ENCODE measurements at places on chromosomes 7 and 10. TPM values are rescaled to one million over a fixed set of nuclear protein-coding genes. Genes with fewer than 3 reads are reported as not detected.
A peak's percentile ranks its signal among the peaks of the same experiment; 100 is the strongest.

The ENKUR gene
- total RNA-seq: not detected

DNA sequence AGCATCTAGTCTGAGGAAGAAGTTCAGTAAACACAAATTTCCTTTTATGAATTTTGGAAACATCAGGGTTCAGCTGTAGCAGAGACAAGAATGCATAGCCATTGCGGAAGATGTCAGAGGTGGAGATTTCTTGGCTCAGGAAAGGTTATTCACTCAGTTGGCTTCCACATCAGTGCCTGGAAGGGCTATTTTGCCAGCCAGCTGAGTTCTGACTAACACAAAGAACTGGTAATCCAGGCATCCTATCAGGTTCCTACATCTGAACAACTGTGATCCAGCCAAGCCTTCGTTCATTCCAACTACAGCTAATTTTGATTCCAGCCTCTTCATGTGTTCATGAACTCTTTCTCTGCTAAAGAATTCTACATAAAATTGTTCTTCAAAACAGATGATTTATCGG, 965.6 kb downstream of the XPNPEP1 start:
- DNase-seq: no peak

- no peak for DNase-seq
Measured at GRCh38 chr7:152403726-152404125, 32.1 kb downstream of the KMT2C start.

DNA sequence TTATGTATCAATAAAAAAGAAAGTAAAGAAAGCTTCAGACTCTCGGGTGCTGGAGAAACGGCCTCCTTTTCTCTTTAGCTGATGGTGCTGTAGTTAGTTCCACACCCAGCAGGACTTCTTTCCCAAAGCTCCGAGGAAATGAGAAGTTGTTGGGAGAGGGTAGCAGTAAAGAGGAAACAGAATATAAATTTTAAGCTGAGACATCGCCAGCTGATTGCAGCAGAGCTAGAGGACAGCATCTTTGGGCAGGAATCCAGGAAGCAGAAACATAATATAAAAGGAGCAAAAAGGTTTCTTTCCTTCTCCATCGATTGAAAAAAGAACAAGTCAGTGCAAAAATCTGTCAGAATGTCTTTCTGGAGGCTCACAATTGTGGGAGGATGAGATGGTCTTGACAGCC, 616.9 kb upstream of the FOXK1 start:
- no peak for DNase-seq

The GSTO1 gene
- 96.1 TPM for total RNA-seq

DNA sequence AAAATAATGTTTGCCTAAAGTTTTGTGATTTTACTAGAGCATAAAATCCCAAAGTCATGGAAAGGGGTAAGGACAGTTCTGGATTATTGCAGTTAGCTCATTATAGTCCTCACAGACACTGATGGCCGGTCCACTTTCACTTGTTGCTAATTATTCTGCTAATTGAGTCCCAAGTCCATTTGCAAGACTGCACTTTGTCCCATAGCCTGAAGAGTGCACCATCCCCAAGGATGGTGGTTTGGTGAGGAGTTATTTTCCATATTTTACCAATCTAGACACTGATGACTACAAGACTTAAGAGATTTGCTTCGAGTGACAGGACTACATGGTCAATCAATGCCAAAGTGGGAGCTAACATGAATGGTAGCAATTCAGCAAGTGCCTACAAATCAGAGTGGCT, 181.8 kb upstream of the CACNA2D1 start:
- DNase-seq: peak; percentile 25

DNA sequence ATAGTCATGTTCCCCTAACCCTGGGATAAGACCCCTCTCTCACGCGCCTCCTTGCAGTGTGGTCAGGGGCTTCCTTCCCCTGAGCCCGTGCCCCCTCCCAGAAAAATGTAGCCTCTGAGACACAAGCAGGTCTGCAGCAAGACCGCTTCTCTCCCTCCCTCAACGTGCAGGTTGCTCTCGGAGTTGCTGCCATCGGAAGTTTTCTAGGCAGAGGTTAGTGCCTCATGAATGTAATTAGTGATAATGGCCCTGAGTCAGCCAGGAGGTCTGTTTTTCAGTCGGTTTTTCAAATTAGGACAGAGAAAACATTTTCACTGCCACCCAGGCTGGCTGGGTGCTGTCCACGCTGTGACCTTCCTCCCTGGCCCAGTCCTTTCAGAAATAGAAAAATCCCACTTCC, 43.2 kb upstream of the PRLHR start:
- no peak for DNase-seq

The FOXP2 gene
- 0.66 TPM for total RNA-seq

GRCh38 chr10:59557642-59558041, 152.0 kb downstream of the SLC16A9 start:
- DNase-seq: no peak

The CUZD1 gene
- total RNA-seq: not detected

- no peak for DNase-seq
Measured at GRCh38 chr7:135459951-135460567, 49.8 kb downstream of the CNOT4 start.

GRCh38 chr7:74138945-74139843, 35.0 kb upstream of the EIF4H start:
- no peak for DNase-seq

- DNase-seq: no peak
Measured at GRCh38 chr7:96410126-96410839, 88.4 kb upstream of the SLC25A13 start.

- no peak for DNase-seq
Measured at GRCh38 chr10:60798870-60799269, 20.6 kb downstream of the CDK1 start.

- no peak for DNase-seq
Measured at GRCh38 chr10:120172356-120172755, 279.8 kb downstream of the SEC23IP start.

The CTAGE8 gene
- total RNA-seq: not detected

DNA sequence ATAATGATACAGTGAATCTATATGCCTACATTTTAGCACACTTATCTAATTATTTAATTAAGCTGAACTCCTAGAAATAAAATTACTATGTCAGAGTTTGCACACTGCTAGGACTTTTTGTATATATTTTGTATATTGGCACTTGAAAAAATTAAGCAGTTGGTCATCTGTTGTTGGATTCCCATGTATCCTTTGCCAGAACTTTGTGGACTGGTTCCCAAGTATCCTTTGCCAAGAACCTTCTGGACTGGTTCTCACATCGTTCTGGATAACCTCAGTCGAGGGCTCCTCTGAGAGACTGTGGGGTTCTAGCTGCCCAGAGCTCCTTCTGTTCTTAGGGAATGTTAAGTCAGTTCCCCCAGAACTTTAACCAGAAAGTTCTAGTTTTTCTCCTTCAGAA, 108.8 kb upstream of the IFRD1 start:
- DNase-seq: no peak

GRCh38 chr7:138091032-138091431, 14.8 kb downstream of the AKR1D1 start:
- DNase-seq: no peak

DNA sequence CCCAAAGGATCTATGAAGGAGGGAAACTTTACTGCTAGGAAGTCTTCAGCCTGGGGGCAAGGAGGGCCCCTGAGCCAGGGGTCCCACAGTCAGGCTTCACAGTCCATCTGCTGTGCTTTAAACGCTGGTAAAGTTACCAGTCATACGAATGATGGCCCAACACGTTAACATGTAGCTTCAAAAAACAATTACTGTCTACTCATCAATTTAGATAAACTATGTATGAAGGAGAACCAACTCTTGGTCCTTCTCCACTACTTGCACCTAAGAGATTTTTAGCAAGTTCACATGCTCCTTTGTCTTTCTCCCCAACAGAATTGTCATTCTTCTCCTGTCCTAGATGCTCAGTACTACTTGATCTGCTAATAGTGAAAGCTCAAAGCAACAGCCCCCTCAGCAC, 16.6 kb downstream of the JCAD start:
- DNase-seq: no peak

- no peak for DNase-seq
Measured at GRCh38 chr7:26135551-26135950, 16.4 kb upstream of the NFE2L3 start.

The ZNF479 gene
- 0.10 TPM for total RNA-seq

DNA sequence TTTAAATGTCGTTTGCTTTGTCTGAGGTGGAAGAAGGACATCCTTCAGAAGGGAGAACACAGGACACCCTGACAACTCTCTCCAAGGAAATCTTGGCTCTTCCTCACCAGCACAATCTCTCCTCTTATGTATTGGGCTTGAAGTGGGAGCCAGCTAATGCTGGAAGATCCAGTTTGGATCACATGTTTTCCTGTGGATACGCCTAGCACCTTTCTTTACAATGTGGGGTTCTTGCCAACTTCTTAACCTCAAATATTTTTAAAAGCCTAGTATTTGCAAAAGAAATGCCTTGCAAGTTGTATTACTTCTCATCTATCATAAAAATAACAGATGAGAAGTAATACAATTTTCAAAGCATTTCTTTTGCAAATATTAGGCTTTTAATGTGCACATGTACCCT, 76.4 kb downstream of the FRMD4A start:
- no peak for DNase-seq

DNA sequence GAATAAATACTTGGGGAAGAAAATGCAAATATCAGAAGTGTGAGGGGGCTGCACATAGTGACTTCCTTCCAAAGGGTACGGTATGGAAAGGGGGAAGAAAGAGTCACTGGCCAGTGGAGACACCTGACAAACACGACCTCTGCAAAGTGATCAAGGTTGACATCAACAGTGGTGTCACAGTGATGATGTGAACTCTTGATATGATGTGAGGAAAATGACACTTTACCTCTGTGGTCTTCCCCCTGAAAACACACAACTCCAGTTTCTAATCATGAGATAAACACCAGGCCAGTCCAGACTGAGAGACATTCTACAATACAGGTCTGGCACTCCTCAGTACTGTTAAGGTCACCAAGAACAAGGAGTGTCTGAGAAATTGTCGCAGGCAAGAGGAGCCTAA, 169.7 kb downstream of the BUB3 start:
- no peak for DNase-seq

- DNase-seq: no peak
Measured at GRCh38 chr7:739983-740942, 13.2 kb upstream of the PRKAR1B start.

The IGFBP3 gene
- not detected for total RNA-seq

The GDF2 gene
- not detected for total RNA-seq

DNA sequence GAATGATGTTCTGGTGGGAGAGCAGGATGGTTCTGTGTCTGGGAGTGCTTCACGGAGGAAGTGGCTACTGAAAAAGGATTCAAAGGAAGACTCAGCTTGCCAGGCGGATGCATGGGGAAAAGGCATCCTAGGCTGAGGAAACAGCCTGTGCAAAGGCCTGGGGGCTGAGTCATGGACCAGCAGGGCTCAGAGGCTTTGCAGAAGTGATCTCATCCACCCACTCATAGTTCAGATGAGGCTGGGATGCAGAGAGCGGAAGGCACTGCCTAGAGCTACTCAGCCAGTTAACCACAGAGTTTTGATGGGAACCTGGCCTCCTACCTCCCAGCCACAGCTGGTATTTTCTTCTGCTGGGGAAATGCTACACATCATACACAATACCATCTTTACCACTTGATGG, 15.8 kb upstream of the ADAMTS14 start:
- DNase-seq: no peak

The MYPN gene
- total RNA-seq: not detected

The LRRC61 gene
- total RNA-seq: 74.3 TPM

GRCh38 chr10:47107007-47107747, 192.8 kb upstream of the GDF10 start:
- DNase-seq: no peak

GRCh38 chr7:139538881-139539635, 15.6 kb downstream of the CLEC2L start:
- no peak for DNase-seq

DNA sequence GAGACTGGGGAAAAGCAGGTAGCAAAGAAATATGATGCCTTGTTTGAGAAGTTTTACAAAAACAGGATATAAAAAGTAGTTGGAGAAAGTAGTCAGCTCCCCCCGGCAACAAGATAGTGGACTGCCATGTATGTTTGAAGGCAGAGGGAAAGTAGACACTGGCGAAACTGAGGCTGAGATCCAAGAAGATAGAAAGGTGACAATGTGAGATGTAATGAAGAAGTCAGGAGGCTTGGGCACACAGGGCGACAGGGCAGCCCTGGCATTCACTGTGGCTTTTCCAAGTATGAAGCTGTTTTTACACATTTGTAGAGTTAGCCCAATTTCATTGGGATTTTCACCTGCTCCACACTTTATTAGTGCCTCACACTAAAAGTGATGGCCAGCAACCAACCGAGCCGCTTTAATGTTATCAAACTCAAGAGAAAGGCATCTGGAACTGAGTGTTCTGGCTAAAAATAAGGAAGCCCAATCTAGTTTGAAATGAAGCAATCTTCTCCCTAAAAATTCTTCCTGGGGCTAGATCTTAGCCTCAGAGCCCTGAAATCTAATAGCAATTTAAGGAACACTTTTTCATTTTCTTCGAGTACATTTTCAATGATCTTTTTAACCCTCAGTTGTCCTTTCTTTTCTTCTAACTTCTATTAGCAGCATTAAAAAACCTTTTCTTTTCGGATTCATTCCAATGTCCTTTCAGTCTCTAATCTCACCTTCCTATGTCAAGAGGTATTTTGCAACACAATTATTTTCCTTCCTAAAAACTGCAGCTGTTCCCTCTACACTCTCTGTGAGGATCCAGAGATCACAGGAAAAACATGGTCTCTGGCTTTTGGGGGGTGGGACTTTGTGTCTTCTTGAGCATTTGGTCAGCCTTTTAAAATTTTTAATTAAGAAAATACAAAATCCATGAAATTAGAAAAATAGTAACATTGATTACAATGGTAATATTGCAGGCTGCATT, 108.0 kb downstream of the RNLS start:
- DNase-seq: no peak

GRCh38 chr7:5417106-5418071, 6.2 kb downstream of the TNRC18 start:
- peak; percentile 36 for DNase-seq

The CLDN4 gene
- 1,331 TPM for total RNA-seq

DNA sequence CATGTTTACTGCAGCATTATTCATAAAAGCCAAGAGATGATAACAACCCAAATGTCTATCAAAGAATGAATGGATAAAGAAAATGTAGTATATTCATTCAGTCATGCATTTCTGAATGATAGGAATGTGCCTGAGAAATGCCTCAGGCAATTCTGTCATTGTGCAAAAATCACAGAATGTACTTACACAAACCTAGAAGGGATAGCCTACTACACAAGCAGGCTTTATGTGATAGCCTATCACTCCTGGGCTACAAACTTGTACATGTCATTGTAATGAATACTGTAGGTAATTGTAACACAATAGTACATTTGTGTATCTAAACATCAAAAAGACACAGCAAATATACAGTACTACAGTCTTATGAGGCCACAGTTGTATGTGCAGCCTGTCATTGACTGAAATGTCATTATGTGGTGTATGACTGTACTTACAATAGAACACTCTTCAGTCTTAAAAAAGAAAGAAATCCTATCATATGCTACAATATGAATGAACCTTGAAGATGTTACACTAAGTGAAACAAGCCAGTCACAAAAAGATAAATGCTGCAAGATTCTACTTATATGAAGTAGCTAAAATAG, 141.8 kb upstream of the GPR22 start:
- no peak for DNase-seq

The SBDS gene
- 63.7 TPM for total RNA-seq

The ASAH2 gene
- total RNA-seq: 4.6 TPM

The FRG2B gene
- not detected for total RNA-seq

Data from HT-29 (cell line).